ENCODE measurements at places on chromosomes 5 and 9.

DNA sequence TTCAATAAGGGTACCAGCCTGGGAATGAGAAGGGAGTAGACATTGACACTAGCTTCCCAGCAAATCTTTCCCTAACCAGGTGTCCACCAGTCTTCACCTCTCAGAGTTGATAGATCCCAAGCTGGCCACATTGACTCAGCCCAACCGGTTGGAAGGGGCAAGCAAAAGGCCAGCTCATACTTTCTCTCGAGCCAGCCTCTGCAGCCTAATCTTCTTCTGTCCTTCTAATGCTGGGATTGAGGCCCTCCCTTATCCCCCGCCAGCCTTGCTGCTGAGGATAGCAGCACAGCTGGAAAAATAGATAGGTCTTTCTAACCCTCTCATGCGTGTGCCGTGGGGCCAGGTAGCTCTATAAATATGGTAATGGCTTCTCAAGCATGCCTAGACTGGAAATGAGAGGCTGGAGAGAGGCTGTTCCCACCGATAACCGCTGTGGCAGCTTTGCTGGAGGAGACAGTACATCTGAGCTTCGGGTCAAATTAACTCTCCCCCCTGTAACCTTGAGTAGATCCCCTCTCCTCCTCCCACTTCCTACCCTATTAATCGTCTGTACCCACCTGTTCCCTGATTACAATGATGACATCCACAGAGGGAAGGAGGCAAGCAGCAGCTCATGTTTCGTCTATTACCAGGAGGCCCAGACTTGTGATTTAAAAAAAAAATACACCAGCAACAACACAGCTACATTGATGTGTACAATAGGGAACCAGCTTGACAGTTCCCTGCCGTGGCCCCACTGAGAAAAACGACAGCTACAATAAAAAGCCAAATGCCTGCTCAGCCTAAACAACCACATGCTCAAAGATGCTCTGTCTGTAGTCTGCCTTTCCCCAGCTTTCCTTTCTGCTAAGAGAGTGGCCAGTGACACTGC is 219.9 kb upstream of the BRINP1 start:
- DNase-seq, result no peak

DNA sequence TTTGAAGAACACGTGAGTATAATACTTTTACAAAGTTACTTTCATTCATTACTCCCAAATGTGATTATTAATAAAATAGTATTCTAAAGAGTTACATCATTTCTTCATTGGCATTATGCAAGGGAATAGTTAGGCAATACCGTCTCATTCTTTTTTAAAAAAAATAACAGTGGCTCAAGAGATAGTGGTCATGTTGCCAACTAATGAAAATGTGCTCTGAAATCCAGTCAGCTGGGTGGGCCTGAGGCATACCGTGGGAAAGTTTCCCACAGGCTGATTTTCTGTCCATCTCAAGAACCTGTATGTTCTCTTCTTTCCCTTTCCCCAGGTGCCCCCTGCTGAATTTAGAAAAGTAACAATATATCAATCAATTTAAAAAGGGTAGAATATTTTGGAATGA is 40.8 kb upstream of the ROPN1L start:
- DNase-seq, result no peak

GRCh38 chr5:142869886-142870285 is 99.7 kb downstream of the ARHGAP26 start:
- no peak for DNase-seq

GRCh38 chr9:122580360-122580759 is 2.8 kb downstream of the OR1L8 start:
- DNase-seq, result no peak

- no peak for DNase-seq
Measured at GRCh38 chr9:111909444-111909843, 12.8 kb downstream of the UGCG start.

- DNase-seq, result no peak
Measured at GRCh38 chr9:114790521-114790920, 15.3 kb downstream of the TNFSF15 start.
